ENCODE measurements at places on chromosomes 11 and 22. TPM values are rescaled to one million over a fixed set of nuclear protein-coding genes. Genes with fewer than 3 reads are reported as not detected.

GRCh38 chr22:24976442-24977218 lies 24.1 kb downstream of the KIAA1671 start:
- no peaks in the 10 kb centered on the region for H3K27me3 ChIP-seq
- no peak for DNase-seq
- peak overlapping the region; percentile 90 for H3K27ac ChIP-seq
- no peaks in the 10 kb centered on the region for H3K36me3 ChIP-seq
- peaks cover 31% of the 10 kb centered on the region for H3K4me1 ChIP-seq
- H3K4me3 ChIP-seq: no peak overlapping the region

DNA sequence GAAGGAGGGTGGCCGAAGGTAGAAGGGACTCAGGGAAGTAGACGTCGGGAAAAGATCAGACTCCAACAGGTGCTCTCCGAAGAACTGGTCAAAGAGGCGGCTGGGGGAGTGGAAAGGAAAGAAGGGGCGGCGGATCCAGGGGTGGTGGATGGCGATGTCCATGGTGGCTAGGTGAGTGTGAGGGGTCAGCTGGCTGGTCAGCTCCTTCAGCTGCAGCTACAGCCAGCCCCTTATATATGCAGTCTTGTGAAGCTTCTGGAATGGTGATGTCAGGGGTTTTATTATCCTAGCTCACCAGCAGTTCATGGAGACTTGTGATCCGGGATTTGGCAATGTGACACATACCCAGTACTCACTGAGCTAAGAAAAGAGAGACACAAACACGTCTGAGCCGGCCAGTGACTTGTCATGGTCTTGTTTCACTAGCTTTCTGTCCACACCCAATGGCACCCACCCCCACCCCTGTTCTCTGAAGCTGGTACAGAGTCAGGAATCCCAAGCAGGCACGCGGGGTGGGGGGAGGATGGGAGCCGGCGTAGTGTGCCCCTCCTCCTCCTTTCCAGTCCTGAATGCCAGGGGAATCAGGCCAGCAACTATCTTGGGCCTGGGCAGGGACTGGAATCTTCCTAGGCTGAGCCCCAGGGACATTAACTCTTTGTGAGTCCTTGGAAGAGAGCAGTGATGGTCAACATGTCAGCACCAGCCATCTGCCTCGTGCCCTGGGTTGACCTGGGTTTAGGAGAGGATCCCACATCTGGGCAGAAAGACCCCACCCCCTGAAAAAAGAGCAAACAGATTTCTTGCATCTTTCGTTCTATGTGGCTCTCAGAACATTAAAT lies at the start of gene CRYAB:
CRYAB (minus strand) TSS at position 208 of the 839 bp plus-strand sequence; CDS start at position 162, 46 bp downstream.
- no peaks in the 10 kb centered on the region for H3K27me3 ChIP-seq
- H3K4me3 ChIP-seq: peak within 1 kb of the TSS; percentile 61
- H3K36me3 ChIP-seq: peaks cover 33% of the 10 kb centered on the region
- H3K4me1 ChIP-seq: peaks cover 45% of the 10 kb centered on the region

DNA sequence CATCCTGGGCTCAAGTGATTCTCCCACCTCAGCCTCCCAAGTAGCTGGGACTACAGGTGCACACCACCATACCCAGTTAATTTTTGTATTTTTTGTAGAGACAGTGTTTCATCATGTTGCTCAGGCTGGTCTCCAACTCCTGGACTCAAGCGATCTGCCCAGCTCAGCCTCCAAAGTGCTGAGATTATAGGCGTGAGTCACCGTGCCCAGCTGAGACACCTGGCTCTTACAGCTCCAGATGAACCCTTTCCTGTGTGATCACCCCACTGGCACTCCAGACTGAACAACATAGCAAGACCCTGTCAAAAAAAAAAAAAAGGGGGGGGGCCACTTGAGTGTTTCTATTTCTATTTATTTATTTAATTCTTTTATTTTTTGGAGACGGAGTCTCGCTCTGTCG lies 1.0 kb upstream of the ADSL start:
- peak overlapping the region; percentile 93 for H3K4me3 ChIP-seq
- DNase-seq: no peak
- peaks cover 11% of the 10 kb centered on the region for H3K36me3 ChIP-seq
- H3K27ac ChIP-seq: peak overlapping the region; percentile 97
- peaks cover 2% of the 10 kb centered on the region for H3K27me3 ChIP-seq

- H3K4me3 ChIP-seq: no peak overlapping the region
- H3K36me3 ChIP-seq: no peaks in the 10 kb centered on the region
- H3K27me3 ChIP-seq: peaks cover 4% of the 10 kb centered on the region
- H3K27ac ChIP-seq: no peak overlapping the region
- H3K4me1 ChIP-seq: peaks cover 27% of the 10 kb centered on the region
Observed at GRCh38 chr11:119324189-119324588, 7.3 kb upstream of the MCAM start.

- H3K27me3 ChIP-seq: no peaks in the 10 kb centered on the region
- no peaks in the 10 kb centered on the region for H3K36me3 ChIP-seq
- DNase-seq: no peak
- H3K4me1 ChIP-seq: no peaks in the 10 kb centered on the region
- no peak overlapping the region for H3K27ac ChIP-seq
- H3K4me3 ChIP-seq: no peak overlapping the region
Observed at GRCh38 chr11:123544631-123545375, 109.6 kb downstream of the SCN3B start.

- peaks cover 32% of the 10 kb centered on the region for H3K4me1 ChIP-seq
- H3K27me3 ChIP-seq: peaks cover 9% of the 10 kb centered on the region
Observed at GRCh38 chr22:38873469-38874411, 1.7 kb upstream of the CBX6 start.

DNA sequence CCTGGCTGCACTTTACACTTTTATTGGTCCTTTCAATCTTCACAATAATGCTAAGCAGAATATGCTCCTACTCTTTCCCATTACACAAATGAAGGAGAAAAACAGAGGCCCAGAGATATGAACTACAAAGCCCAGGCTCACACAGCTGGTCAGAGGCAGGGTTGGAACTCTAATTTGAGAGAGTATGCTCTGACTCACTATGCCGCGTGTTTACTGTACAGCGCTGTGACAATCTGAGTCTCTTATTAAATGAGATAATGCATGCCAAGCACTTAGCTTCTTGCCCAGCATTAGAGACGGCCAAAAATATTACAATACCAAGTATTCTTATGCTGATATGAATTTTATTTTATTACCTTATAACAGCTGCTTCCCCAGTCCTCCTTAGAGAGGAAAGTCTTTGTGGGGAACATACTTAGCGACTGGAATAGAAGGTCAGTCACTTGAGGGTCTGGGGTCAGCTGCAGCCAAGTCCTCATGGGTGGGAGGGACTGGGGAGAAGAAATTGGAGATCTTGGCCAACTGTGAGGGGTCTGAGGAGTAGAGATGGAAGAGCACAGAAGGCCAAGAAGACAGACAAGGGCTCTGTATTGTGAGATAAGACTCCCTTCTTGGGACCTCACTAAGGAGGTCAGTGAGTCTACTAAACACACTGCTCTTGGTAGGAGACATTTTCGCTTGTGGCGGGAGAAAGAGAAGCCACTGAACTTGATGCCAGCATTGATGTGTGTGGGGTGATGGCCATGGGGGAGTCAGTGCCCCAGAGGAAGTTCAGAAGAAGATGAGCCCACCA lies 150.8 kb upstream of the TIMP3 start:
- H3K36me3 ChIP-seq: no peaks in the 10 kb centered on the region
- no peak for DNase-seq
- H3K4me1 ChIP-seq: peaks cover 8% of the 10 kb centered on the region

- no peak for DNase-seq
- H3K27ac ChIP-seq: no peak overlapping the region
- H3K4me1 ChIP-seq: no peaks in the 10 kb centered on the region
- no peak overlapping the region for H3K4me3 ChIP-seq
Observed at GRCh38 chr11:105774899-105775298, 165.0 kb downstream of the GRIA4 start.

- peaks cover 7% of the 10 kb centered on the region for H3K4me1 ChIP-seq
- DNase-seq: no peak
- H3K27ac ChIP-seq: no peak overlapping the region
- no peaks in the 10 kb centered on the region for H3K27me3 ChIP-seq
Observed at GRCh38 chr11:5593146-5593545, 3.3 kb upstream of the TRIM6 start.

GRCh38 chr11:85679576-85679975 lies 6.4 kb downstream of the CCDC89 start:
- H3K36me3 ChIP-seq: no peaks in the 10 kb centered on the region
- H3K27ac ChIP-seq: no peak overlapping the region
- no peak for DNase-seq
- H3K27me3 ChIP-seq: no peaks in the 10 kb centered on the region

- no peaks in the 10 kb centered on the region for H3K27me3 ChIP-seq
- H3K36me3 ChIP-seq: no peaks in the 10 kb centered on the region
- no peak overlapping the region for H3K27ac ChIP-seq
- H3K4me3 ChIP-seq: no peak overlapping the region
- no peak for DNase-seq
Observed at GRCh38 chr11:10628508-10629236, 60.2 kb upstream of the LYVE1 start.

DNA sequence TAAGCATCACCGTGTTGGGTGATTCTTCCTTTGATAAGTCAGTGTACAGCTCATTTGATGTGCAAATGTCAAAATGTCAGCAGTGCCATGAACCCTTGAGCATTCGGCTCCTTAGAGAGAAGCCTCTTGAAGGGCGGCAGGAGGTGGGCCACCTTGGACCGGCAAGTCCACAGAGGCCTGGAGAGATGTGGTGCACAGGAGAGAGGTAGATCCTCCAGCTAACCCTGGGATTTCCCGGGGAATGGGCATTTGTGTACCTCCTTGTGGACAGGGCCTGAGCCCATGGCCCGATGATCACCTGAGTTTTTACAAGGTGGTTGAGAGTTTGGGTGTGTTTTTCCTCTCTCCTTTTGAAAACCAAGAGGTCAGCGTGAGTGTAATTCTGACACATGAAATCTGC lies 133.2 kb upstream of the RCN1 start:
- no peaks in the 10 kb centered on the region for H3K27me3 ChIP-seq
- H3K4me1 ChIP-seq: no peaks in the 10 kb centered on the region
- DNase-seq: no peak
- no peak overlapping the region for H3K27ac ChIP-seq

DNA sequence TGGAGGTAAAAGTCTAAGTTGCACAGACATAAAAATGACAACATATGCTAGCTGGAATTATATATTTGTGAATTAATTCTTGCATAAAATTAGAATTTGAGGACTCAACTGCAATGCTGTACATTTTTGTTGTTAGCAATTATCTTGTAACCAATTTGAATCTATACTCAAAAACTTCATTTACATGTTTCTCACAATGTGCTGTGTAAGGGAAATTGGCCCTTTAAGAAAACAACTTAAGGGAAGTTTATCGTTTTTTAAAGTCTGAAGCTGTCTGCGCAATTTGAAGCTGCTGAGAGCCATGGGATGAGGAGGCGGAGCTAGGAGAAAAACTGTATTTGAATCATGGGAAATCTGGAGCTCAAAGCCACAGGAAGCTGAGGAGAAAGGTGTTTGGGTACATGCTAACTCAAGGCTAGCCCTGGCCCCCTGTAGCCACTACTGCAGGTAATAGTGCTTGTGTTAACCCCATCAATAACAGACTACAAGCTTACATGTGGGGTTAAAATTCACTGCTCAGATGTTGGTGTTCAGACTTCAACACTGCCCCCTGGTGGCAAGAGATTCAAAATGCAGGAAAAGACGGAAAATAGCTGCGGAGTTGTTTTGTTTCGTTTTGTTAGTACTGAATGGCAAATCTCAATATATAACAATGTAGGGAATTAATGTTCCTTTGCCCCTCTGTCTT lies 126.1 kb downstream of the BRD1 start:
- H3K4me3 ChIP-seq: no peak overlapping the region
- no peak overlapping the region for H3K27ac ChIP-seq
- DNase-seq: no peak
- H3K4me1 ChIP-seq: no peaks in the 10 kb centered on the region

DNA sequence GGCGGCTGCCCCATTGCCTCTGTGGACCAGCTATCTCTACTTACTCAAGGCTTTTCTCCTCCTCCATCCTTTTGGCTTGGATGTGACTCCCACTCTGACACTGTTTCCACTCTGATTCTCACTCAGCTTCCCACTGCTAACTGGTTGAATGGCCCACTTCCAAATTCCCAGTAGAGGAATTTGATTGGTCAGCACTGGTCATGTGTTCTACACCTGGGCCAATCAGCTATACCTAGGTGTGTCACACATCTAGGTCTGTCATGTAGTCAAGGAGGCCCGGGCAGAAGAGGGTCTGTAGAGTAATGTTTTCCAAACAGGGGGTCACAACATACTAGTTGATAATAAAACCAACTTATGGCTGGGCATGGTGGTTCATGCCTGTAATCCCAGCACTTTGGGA lies 53.3 kb downstream of the TPBGL start:
- H3K4me3 ChIP-seq: no peak overlapping the region
- peaks cover 13% of the 10 kb centered on the region for H3K4me1 ChIP-seq
- no peak overlapping the region for H3K27ac ChIP-seq

The BTBD18 gene
- total RNA-seq: not detected

The SOX6 gene
- total RNA-seq: 26.5 TPM

The FERMT3 gene
- total RNA-seq: 4.9 TPM

The NNMT gene
- 61.5 TPM for total RNA-seq

The ANO1 gene
- total RNA-seq: 5.8 TPM
